ENCODE measurements at places on chromosomes 3 and 15.

DNA sequence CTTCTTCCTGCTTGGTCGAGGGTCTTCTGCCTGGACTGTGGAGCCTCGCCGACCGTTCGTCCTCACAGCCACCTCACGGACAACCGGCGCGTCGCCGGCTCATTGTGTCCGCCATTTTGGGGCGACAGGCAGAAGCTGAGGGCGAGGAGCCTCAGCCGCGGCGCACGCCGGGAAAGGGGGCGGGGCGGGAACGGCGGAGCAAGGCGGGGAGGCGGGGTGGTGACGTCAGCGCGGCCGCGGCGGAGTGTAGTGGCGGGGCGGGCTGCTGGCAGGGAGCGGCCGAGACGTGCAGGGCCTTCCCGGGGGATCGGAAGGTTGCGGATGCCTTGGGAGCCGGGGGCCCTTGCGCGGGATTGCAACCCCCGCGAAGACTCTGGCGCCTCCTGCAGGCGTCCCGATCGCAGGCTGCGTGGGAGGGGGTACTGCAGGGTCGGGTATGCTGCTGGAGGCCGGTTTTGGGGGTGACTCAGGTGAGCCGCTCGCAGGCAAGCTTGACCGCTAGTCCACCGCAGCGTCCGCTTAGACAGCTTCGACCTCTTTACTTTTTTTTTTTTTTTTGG is at the start of gene WDR82:
Gene WDR82 (minus strand): TSS at position 140 of the 560 bp plus-strand sequence. CDS start 288 bp downstream, outside the sequence.
- peak; percentile 97 for DNase-seq

- no peak for DNase-seq
Measured at GRCh38 chr3:190840146-190840545, 22.3 kb downstream of the GMNC start.

DNA sequence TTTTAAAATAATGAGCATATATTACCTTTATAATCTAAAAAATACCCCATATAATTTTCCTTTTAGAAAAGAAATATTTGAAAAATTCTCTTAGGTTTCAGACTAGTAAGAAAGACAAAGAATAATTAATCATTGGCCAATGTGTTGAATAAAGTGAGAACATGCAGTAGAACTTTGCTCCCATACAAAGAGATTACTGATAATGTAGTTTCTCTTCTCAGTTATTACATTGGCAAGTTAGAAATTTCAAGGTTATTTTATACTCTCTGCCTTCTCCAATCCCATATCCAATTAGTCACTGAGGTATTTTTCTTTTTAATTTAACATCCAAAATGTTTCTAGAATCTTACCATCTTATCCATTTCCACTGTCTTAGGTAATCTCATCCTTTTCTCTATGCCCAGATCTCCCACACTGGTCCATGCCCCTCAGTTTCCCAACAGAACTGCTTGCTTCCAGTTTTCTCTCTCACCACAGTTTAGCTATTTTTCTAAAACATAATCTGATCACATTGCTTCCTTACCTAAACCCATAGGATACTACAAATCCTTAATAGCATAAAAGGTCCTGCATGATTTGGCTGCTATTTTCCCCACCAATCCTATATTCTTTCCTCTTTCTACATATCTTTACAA is 10.8 kb downstream of the XRN1 start:
- no peak for DNase-seq

GRCh38 chr3:124230432-124230831 is 238.5 kb upstream of the ROPN1 start:
- DNase-seq: no peak

DNA sequence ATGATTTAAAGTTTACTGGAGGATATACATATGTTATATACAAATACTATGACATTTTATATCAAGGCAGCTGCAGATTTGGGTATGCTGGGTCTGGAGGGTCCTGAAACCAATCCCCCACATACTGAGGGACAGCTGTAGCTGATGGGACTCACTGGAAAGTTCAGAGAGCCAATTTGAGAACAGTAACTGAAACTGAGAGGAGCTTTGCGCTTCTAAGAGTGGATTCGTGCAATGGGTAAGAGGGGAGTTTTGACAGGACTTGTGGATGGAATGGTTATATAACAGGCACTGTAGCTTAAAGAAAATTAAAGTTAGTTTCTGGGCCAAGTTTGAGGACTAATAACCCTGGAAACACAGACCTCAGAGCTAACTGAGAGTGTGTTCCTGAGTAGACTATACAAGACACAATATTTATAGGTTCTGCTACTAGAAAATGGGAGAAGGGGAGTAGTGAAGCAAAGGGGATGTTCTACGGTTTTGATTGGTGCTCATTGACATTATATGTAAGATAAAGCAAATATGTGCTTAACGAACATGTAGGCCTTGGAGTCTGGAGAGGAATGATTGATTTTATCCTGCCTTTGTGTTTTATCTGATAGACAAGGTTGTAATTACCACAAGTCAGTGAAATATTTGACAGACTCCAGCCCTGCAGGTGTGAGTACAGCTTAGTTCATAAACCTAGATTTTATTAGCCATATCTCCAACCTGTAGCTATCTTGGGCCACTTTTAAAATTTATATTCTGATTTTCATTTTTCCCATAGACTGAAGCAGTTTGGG is 4.8 kb upstream of the ZMAT3 start:
- no peak for DNase-seq

DNA sequence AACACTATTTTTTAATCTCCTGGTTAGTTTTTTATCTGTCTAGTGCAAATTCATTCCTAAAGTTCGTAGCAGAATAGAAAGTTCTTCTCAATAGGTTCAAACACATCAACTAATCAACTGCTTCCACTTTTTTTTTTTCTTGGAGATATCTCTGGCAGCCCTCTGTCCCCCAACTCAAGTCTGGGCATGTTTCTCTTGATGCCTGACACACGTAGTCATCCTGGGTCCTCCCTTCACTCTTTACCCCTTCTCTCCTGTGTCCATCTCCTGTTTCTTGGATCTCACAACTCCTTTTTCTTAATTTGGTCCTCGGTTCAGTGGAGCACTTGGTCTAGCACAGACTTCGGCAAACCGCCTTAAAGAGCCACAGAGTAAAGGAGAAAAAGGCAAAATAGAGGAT is 14.4 kb downstream of the TNFAIP8L3 start:
- no peak for DNase-seq

DNA sequence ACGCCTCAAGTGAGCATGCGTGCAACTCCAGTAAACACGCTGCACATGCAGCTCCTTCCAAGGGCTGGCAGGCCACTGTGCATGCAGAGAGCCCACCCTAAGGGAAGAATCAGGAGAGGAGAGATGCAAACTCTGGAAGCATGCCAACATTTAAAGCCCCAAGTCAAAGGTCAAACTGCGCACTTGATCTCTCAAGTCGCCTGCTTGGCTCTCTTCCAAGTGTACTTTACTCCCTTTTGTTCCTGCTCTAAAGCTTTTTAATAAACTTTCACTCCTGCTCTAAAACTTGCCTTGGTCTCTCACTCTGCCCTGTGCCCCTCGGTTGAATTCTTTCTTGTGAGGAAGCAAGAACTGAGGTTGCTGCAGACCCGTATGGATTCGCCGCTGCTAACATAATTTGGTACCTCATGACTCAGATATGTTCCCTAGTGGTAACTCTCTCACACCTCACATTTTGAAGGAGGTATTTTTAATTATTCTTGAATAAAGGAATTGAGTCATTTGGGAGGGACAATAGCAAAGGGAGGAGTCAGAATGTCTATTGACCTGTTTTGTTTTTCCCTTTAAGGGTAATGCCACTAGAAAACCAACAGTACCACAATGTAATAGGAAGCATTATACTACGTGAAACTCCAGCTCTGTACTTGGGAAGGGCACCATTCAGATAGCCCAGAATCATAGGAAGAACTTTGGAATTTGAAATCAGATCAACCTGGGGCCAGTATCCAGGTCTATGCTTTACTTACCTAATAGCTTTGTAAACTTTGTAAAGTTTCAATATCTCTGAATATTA is 19.6 kb upstream of the DGKG start:
- DNase-seq: no peak

GRCh38 chr3:139970526-139970925 is 35.5 kb downstream of the CLSTN2 start:
- no peak for DNase-seq

DNA sequence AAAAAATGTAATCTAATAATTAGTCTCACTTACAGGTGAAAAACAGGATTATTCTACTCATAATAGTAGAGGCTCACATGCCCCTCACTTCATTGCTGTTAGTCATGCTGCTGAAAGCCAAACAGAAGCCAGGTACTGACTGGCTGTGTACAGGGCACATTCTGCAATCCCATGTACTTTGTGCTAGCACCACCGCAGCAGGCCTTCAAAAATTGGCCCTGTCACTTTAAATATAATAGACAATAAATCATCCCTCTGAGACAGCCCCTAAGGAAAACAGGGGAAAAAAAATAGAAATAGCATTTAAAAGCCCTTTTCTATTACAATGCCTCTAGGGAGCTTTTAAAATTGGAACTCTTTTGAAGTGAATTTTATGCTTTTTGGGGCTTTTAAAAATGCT is 723.8 kb downstream of the TUSC7 start:
- DNase-seq: no peak

GRCh38 chr15:48131324-48131723 is 10.5 kb downstream of the SLC24A5 start:
- no peak for DNase-seq

- no peak for DNase-seq
Measured at GRCh38 chr3:126017362-126017761, 48.4 kb downstream of the ROPN1B start.

- DNase-seq: no peak
Measured at GRCh38 chr3:10459954-10460754, 45.2 kb downstream of the ATP2B2 start.

DNA sequence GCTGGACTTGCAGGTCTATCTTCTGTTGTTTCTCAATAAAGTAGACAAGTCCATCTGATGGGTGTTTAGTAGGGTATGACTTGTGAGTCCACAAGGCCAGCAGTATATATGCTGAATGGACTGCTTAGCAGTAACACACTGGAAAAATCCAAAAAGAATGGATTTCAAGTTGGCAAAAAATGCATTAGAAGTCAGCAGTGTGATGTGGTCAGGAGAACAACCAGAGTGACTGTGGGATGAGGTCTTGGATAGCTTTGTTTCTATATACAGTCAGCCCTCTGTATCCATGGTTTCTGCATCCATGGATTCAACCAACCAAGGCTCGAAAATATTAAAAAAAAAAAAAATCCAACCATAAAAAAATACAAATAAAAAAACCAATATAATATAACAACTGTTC is 55.8 kb downstream of the LPP start:
- no peak for DNase-seq

DNA sequence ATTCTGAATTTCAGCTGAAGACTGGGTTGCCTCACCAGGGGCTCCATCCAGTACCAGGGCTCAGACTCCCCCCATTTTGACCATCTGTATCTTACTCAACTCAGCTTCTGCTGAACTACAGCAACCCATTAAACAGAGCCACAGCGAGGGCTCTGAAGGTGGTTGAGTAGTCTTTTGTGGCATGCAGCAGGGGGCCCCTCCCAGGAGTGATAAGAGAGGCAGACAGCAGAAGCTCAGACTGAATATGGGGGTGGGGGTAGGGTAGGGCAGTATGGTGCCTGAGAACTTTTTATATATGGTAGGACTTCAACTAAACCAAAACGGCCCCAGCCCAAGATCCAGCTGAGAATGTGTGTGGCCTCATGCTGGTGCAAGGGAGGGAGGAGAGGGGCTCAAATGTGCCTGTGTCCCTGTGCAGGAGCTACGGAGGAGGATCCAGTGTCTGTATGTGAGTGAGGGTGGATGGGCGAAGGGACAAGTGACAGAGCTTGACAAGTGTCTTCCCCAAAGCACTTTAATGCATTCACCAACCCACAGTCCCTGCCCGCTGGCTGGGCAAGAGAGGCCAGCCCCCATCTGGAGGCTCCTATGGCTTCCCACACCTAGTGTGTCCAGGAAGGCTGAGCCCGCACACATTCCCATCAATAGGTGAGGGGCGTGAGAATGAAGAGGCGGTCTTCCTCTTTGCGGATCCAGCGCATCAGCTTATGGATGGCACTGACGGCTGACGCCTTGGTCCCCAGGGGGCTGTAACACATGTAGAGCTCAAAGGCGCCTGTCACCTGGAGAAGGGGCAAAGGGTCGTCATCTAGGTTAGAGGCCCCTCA is 4.9 kb upstream of the MST1R start:
- DNase-seq: no peak

DNA sequence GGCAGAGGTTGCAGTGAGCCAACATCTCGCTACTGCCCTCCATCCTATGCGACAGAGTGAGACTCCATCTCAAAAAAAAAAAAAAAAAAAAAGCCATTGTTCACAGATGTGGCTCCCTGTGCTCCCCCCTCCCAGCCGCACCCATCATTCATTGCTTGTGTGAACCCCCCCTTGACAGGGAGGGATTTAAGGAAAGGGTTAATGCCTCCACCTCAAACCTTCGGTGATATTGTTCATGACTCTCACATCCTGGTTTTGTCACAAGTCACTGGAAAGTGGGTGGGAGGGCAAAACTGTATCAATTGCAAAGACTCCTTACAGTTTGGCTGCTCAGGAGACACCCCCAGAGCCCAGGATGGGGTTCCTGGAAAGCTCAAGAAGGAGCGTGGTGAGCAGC is 7.7 kb downstream of the SLC6A6 start:
- no peak for DNase-seq

DNA sequence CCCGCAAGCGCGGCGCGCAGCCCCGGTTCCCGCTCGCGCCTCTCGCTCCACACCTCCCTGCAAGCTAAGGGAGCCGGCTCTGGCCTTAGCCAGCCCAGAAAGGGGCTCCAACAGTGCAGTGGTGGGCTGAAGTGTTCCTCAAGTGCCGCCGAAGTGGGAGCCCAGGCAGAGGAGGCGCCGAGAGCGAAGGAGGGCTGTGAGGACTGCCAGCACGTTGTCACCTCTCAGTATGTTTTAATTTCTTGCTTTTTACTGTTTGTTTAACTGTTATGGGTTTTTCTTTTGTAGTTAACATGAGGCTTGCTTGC is 1525.7 kb downstream of the SI start:
- no peak for DNase-seq

GRCh38 chr15:43934480-43934879 is 107.7 kb downstream of the WDR76 start:
- no peak for DNase-seq

- no peak for DNase-seq
Measured at GRCh38 chr3:132623646-132624045, 26.6 kb downstream of the ACKR4 start.

- DNase-seq: no peak
Measured at GRCh38 chr15:68410466-68411342, 21.3 kb downstream of the ITGA11 start.

DNA sequence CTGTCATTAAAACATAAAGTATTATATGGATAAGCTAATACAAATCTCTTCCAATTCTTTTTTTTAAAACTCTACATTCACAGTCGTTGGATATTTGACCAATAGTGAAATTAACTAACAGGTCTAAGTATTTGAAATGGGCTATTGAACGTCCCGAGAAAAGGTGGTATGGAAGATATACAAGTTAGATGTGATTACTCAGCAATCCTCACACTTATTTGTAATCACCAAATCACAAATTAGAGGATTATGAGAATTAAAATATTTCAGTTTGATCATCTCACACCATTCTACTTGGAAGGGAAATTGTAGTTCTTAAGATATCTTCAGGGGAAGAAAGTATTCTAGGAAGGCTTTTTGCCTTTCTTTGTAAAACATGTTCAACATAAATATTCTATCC is 60.5 kb downstream of the GAP43 start:
- DNase-seq: no peak

DNA sequence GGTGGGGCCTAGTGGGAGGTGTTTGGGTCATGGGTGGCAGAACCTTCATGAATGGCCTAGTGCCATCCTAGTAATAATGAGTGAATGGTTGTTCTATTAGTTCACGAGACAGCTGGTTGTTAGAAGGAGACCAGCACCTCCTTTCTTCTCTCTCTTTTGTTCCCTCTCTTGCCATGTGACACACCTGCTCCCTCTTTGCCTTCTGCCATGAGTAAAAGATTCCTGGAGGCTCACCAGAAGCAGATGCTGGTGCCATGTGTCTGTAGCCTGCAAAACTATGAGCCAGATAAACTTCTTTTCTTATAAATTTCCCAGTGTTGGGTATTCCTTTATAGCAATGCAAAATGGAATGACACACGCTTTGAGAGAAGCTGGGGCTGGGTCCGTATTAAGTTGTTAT is 89.0 kb upstream of the SLC4A7 start:
- DNase-seq: no peak
